ENCODE measurements at places on chromosomes 2 and 18.

GRCh38 chr2:232142049-232142448 is 180.5 kb downstream of the DIS3L2 start:
- DNase-seq = no peak

GRCh38 chr2:156565066-156565710 is 129.0 kb downstream of the GPD2 start:
- peak; percentile 82 for DNase-seq

- DNase-seq = no peak
Measured at GRCh38 chr18:11984091-11984490, 2.8 kb downstream of the IMPA2 start.

DNA sequence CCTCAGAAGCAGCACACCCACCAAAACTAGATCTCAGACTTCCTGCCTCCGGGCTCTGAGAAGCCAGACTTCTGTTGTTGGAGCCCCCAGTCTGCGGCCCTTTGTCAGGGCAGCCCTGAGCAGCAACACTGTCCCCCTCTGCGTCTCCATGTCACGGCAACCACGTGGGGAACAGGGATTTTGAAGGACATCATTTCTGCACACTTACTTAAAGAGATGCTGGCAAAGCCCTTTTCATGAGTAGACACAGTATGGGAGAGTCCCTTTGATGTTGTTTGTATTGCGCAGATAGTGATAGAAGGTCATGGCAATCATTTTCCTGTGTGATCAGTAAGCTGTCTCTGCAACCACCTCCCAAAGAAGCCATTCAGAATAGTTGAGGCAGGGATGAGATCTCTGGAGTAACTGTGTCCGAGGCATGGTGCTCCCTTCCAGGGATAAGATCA is 69.1 kb upstream of the ID2 start:
- no peak for DNase-seq

GRCh38 chr2:85911097-85911496 is 22.3 kb upstream of the ST3GAL5 start:
- no peak for DNase-seq

DNA sequence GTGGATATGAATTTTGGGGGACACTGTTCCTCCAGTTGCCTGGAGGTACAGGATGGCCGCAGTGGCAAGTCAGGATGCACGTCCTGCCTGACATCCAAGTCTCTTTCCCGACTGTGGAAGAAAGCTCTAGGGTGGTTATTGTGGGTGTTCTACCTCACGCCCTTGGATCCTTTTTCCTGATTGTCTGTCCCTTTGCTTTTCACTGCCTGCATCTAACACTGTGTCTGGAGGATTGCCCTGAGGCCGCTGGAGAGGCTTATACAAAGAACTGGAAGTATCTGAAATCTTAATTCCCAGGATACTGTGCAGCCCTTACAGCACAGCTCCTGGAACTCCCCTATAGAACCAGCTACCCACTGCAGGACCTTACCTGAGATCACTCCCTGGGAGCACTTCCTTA is 250.5 kb downstream of the TFCP2L1 start:
- no peak for DNase-seq

DNA sequence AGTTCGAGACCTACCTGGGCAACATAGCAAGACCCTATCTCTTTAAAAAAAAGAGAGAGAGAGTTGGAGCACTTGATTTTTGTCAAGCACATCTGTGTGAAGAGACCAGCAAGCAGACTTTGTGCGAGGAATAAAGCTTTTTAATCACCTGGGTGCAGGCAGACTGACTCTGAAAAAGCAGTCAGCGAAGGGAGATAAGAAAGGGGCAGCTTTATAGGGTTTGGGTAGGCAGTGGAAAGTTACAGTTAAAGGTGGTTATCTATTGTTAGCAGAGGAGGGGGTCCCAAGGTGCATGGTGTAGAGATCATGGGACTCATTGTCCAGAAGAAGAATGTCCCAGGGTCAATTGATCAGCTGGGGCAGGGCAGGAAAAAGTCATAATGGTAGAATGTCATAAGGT is 34.4 kb downstream of the NCL start:
- no peak for DNase-seq

DNA sequence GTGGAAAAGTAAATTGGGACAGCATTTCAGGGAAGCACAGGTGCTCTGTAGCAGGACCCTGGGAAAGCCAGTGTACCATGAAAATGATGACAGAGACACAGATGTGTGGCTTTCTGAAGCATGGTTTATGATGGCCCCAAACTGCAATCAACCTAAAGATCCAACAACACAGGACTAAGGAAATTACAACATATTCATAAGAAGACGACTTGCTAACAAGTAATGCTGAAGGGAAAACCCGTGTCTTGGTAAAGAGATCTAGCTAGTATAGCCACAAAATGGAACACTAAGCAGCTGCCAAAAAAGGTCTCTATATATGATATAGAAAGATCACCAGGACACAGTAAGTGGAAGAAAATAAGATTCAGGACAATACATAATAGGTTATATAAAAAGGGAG is 53.2 kb downstream of the UXS1 start:
- DNase-seq = no peak

DNA sequence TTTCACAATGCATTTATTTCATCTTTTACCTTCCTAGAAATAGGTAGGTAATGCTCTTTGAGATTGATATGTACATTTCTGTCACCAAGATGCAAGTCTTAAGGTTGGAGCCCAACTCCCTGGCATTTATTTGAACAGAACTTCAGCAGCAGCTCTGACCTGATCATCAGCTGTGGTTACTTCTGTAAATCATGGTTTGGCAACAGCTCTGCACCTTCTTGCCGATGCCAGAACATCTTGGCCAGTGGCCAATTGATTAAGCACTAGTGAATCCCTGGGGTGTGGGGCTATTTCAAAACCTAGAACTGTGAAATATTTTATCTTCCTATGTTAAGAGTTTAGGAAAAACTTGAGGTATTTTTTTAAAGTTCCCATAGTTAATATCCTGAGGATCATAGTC is 124.8 kb upstream of the NYAP2 start:
- DNase-seq = no peak

DNA sequence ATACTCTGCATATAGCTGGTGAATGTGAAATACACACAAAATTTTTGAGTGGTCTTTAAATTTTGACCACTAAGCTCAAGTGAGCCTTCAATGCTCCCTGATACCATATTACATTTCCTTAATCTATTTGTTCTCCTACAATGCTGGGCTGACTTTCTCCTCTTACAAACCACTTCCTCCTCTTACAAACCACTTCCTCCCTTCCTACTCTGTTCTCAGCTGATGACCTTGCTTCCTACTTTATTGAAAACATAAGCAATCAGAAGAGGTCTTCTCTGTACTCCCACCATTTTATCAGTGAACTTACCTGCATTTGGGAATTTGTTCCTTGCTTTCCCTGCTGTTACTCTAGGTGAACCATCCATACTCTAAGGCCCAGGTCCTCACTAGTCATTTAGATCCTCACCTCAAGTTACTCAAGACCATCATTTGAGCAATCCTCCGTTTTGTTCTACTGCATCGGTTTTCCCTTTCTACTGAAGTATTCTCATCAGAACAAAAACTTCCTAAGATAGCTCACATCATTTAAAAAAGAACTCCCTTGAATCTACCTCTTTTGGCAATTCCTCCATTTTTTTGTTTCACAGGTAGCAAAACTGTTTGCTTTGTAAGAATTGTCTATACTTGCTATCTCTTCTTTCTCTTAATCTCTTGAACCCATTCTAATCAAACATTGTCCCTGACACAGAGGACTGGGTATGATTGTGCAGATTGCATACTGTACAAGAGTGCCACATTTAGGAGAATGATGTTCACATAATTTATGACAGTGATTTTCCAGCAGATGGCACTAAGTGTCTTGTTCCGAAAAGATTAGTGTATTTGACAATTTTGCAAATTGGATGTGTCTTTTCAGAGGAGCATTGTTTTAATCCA is 96.5 kb downstream of the EPB41L5 start:
- DNase-seq = peak; percentile 9

DNA sequence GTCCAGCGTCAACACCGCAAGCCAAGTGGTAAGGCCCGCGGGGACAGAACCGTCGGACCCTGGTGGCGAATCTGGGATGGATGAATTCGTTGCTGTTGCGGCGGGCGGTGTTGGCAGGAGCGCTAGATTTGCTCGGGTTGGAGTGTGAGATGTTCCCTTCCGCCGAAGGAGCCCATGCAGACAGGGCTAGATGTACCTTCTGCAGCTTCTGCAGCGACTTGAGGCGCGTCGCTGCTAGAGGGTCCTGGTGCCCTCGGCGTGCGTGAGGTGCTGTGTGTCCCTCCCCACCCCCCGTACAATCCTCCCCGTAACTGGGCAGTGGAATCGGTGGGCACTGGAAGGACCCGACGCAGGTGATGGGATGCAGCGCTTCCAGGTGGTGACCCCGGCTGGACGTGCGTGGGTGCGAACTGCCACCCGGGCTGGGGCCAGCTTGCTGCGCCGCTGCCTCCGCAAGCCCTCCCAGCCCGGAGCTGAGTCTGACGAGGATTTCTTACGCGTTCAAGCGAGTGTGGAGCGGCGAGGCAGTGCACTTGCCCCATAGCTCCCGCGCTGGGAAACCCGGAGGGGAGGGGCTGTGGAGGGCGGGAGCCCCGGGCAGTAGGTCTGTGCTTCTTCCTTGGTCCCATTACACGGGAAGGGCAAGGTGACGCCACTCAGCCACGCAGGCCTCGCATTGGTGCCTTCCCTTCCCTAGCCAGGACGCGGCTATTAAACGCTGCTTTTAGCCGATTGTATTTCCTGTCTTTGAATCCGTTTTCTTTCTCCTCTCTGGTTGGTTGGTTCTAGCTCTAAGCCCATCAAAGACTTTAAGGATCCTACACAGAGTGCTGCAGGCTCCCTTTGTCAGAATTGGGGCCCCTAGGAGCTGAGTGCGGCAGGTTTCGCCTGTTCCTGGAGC is 34.2 kb downstream of the CHRNA1 start:
- no peak for DNase-seq

GRCh38 chr18:7566567-7567473 is at the start of gene PTPRM:
Gene PTPRM, plus strand, starts transcription at chr18:7567316. Its CDS starts 503 bp downstream, at chr18:7567819.
- DNase-seq = no peak

GRCh38 chr2:148184976-148185375 is 164.1 kb downstream of the MBD5 start:
- no peak for DNase-seq

GRCh38 chr2:232213176-232213575 is 165.4 kb upstream of the ALPP start:
- no peak for DNase-seq

GRCh38 chr2:120299561-120299960 is 46.4 kb upstream of the INHBB start:
- no peak for DNase-seq

GRCh38 chr2:189441709-189442074 is 418 bp downstream of the WDR75 start:
- DNase-seq = no peak

- no peak for DNase-seq
Measured at GRCh38 chr2:120978359-120979050, 242.8 kb downstream of the GLI2 start.

- DNase-seq = no peak
Measured at GRCh38 chr2:240569998-240570530, 1.8 kb downstream of the RNPEPL1 start.

GRCh38 chr2:127048969-127049897 is 57.7 kb downstream of the BIN1 start:
- no peak for DNase-seq

DNA sequence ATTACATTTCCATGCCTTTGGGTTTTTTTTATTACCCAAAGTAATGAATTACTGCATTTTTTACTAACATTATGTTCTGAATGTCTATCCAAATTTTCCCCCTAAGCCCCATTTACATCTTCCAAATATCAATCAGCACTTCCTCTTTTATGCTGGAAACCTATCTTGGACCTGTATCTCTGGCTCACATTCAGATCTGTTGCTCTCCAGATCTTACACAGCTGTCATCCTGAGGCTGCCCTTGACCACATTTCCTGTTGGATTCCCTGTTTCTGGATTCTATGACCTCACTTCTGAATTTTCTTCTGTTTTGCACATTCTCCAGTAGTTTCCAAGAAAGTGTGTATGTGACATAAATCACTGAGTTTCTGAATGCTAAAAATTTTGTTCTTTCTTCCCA is 146.7 kb downstream of the PDE1A start:
- no peak for DNase-seq

DNA sequence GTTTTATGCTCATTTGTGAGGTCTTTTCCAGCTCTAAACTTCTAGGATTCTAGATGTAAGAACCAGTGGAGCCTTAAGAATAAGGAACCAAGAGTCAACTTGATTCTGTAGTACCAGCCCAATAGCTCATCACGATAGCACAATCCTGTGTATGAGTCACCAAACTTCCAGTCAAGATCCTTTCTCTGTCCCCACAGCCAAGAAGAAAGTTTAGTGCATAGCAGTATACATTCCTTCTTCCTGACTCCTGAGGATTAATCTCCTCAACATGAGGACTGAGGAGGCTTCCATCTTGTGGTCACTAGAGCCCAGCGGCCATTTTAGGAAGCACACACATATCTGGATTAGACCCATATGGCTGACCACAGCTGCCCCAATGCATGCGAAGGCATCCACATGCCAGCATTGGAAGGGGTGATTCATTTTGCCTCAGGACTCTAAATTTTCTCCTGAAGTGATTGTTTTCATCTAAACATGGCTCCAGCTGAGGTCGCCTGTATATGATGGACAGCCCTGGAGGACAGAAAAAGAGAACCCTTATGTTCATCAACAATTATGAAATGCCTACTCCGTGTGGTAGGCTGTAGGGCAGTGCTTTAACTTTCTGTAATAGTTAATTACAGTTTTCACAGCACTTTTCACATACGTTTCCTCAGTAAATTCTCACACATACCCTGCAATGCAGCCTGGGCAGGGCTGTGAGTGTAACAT is 53.5 kb downstream of the RASGRP3 start:
- peak; percentile 97 for DNase-seq

DNA sequence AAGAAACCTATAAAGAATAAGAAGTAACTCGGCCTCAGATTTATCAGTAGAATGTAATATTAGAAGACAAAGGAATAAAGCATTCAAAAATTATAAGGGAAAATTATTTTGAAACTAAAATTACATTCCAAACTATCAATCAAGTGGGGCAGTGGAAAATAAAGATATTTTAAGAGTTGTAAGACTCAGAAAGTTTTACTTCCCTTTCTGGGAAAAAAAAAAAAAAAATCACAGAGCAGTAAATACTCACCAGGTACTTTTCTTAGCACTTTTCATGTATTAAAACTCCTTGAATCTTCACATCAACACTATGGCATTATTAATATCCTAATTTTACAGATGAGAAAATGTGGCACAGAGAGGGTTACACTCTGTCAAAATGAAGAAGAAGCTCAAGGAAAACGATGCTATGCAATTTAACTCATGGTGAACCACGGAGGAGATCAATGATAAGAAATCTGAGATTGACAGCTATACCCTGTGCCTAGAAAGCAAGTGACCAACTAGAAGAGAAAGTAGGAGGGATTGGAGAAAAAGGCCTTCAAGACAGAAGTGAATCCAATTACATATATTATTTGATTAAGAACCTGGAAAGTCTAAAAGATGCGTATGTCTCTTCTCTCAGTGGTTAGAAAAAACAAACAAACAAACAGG is 238.9 kb upstream of the ID2 start:
- no peak for DNase-seq
